ENCODE measurements at places on chromosomes 6 and 20.

- no peak for DNase-seq
Measured at GRCh38 chr6:147209762-147210449, 5.7 kb downstream of the STXBP5 start.

- DNase-seq = no peak
Measured at GRCh38 chr6:32167761-32168262, 3.4 kb downstream of the EGFL8 start.

DNA sequence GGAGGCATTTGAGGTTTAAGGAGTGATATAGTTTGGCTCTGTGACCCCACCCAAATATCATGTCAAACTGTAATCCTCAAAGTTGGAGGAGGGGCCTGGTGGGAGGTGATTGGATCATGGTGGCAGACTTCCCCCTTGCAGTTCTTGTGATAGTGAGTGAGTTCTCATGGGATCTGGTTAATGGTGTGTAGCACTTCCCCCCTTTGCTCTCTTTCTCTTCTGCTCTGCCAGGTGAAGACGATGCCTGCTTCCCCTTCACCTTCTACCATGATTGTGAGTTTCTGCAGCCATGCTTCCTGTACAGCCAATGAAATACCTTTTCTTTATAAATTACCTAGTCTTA, 1.7 kb upstream of the HDDC2 start:
- DNase-seq = no peak

GRCh38 chr6:144999127-144999526, 714.0 kb downstream of the UTRN start:
- DNase-seq = no peak

GRCh38 chr6:129754750-129755149, 44.8 kb upstream of the ARHGAP18 start:
- no peak for DNase-seq

- no peak for DNase-seq
Measured at GRCh38 chr20:25084626-25085187, 2.8 kb upstream of the VSX1 start.

DNA sequence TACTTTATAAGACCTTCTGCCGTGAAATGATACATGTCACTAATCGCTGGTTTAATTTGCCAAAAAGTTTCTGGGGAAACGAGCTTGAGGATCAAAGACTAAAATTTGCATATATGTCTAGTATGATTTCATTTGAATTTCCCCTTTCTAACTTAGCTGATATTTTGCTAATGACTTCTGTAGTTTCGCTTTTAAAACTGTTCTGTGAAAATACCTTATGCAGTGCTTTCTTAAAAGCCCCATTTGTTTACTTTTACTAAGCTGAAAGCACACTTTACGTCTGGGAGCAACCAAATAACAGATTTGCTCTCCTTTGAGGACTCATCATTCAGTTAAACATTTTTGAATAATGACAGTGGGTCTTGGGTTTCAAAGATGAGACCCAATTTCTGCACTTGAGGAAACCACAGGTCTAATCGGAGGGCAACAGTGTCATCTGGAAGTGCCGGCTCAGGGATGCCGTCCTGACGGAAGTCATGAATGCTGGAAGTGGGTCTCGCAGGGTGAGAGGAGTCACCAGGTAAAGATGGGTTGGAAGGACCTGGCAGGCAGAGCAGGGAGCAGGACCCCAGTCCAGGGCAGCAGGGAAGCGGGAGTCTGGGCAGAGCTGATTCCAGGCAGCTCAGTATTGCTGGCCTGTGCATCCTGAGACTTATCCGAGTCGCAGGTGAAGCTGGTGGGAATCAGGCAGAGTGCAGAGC, 33.2 kb downstream of the PLEKHG1 start:
- no peak for DNase-seq

GRCh38 chr20:54086507-54087039, 16.2 kb upstream of the BCAS1 start:
- DNase-seq = no peak
